ENCODE measurements at places on chromosomes 1 and 21.

DNA sequence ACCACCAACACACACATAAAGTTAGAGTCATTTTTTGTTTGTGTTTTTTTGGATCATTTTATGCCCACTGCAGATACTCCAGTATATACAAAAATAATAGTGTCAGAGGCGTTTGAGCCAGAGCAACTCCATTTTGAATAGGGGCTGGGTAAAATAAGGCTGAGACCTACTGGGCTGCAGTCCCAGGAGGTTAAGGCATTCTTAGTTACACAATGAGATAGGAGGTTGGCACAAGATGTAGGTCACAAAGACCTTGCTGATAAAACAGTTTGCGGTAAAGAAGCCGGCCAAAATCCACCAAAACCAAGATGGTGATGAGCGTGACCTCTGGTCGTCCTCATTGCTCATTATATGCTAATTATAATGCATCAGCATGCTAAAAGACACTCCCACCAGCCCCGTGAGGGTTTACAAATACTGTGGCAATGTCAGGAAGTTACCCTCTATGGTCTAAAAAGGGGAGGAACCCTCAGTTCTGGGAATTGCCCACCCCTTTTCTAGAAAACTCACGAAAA lies 40.6 kb downstream of the GJA5 start:
- DNase-seq, result peak; percentile 11

GRCh38 chr1:1890506-1891348 lies at the start of gene GNB1:
Gene GNB1, minus strand, starts transcription at chr1:1891087. Its CDS starts 65,634 bp downstream, at chr1:1825453.
- DNase-seq, result peak; percentile 96

GRCh38 chr1:93200714-93201113 lies 20.2 kb downstream of the CCDC18 start:
- DNase-seq, result no peak

DNA sequence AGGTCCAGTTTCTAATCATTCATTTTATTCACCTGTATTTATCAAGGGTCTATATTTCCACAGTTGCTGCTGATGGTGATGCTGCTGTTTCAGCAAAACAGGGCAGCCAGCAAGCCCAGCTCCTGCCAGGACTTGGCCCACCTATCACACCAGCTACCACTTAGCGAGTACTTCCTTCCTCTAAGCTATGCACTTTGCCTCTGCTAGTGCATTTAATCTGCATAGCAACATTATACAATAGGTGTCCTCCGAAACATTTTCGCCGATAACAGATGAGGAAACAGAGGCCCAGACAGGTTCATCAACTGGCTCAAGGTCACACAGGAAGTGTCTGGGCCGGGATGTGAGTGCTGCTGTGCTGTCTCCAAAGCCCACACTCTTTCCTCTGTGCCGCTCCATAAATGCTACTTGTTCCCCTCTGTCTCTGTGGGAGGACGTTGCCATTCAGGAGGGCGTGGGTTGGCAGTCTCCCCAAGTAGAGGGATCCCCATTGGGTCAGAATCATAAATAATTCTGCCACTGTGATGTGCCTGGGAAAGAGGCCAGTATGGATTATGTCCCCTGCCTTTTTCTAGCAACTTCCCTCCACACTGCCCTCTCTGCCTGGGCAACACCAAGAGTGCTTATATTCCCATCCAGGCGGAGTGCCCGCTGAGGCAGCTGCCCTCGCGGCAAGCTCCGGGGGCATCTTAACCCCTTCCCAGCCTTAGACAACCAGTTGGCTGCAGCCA lies 9.4 kb upstream of the PLEKHA6 start:
- DNase-seq, result no peak

DNA sequence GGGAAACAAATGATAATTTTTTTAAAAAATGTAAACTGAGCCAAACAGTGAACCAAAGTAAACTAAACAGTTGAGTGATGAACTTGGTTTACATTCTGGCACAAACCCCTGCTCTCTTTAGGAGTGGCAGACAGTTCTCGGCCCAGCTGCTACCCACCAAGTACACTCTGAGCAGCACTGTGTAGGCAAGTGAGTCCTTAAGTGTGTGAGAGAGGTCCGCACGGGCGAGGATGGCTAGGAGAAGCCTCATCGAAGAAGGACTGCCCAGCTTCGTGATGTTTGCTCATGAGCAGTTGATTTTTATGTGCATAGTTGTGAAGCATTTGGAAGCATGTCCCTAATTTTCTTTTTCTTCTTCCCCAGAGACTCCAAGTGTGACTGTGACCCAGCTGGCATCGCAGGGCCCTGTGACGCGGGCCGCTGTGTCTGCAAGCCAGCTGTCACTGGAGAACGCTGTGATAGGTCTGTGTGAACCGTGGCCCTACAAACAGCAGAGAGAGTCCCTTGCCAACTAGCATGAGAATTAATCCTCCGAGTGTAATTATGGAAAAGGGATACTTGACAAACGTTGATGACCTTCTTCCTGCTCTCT lies 32.1 kb downstream of the LAMC2 start:
- no peak for DNase-seq

Data from suppressor macrophage treated with lipopolysaccharide for 4 hours (primary cell).